ENCODE measurements at places on chromosomes 11 and 22.

DNA sequence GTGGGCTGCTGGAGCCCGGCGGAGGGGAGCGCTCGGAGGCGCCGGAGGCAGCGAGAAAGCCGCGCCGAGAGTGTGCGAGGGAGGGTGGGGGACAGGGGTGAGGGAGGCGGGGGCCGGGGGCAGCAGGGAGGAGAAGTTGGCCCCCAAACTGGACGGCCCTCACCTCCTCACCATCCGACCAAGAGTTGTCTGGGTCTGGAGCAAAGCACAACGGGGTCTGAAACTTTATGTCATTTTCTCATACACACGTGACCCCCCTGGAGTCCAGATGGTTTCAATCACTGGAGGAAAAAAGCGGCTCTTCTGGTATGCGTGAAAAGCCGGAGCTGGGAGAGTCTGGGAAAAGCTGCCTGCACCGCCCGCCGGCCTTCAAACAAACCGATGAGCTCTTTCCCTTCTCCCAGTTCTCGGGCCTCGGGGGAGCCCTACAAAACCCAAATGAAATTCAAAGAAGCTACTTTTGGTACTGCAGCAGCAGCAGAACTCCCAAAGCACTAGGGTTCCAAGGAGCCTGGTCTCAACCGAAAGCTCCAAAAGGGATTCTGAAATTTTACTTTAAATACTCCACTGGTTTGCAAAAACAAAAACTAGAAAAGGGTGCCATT, 39.7 kb upstream of the AKIP1 start:
- DNase-seq, result no peak

DNA sequence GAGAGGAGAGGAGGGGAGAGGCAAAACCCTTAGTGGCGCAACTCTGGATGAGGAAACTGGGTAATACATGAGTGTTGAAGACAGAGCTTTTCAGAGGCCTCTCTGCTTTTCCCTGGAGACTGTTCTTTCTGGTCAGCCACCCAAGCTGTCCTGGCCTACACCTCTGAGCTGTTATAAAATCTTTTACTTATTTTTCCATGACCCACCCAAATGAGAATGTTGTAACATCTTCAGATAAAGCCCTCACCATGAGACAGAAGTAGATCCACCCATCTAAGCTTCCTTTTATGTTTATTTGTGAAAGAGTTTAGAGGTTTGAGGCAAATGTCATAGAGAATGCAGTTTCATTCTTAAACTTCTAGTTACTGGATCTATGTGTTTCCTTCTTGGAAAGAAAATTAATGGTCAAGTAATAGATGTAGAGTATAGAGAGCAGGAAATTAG, 20.3 kb upstream of the APLP2 start:
- DNase-seq, result no peak

GRCh38 chr11:73147771-73148681, 5.9 kb upstream of the FCHSD2 start:
- no peak for DNase-seq

- DNase-seq, result no peak
Measured at GRCh38 chr22:43860126-43860525, 2.2 kb downstream of the SULT4A1 start.

- no peak for DNase-seq
Measured at GRCh38 chr11:112538534-112539280, 278.0 kb upstream of the PLET1 start.

GRCh38 chr11:113862435-113862834, 12.9 kb downstream of the USP28 start:
- DNase-seq, result no peak

GRCh38 chr22:22021162-22021750, 38.7 kb upstream of the TOP3B start:
- DNase-seq, result no peak

DNA sequence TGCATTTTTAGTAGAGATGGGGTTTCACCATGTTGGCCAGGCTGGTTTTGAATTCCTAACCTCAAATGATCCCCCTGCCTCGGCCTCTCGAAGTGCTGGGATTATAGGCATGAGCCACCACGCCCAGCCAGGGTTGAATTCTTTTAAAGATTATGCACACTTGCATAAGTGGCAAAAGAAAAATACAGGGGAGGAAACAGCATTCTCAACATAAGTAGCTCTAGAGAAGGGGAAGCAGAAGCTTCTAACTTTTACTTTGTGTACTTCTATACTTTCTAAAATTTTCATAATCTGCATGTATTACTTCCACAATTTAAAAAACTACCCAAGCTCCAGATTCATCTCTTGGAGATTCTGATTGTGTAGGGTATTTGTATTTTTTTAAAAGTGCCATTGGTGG, 108.0 kb downstream of the SLC1A2 start:
- no peak for DNase-seq

GRCh38 chr11:104319396-104319795, 155.4 kb upstream of the PDGFD start:
- DNase-seq, result no peak

DNA sequence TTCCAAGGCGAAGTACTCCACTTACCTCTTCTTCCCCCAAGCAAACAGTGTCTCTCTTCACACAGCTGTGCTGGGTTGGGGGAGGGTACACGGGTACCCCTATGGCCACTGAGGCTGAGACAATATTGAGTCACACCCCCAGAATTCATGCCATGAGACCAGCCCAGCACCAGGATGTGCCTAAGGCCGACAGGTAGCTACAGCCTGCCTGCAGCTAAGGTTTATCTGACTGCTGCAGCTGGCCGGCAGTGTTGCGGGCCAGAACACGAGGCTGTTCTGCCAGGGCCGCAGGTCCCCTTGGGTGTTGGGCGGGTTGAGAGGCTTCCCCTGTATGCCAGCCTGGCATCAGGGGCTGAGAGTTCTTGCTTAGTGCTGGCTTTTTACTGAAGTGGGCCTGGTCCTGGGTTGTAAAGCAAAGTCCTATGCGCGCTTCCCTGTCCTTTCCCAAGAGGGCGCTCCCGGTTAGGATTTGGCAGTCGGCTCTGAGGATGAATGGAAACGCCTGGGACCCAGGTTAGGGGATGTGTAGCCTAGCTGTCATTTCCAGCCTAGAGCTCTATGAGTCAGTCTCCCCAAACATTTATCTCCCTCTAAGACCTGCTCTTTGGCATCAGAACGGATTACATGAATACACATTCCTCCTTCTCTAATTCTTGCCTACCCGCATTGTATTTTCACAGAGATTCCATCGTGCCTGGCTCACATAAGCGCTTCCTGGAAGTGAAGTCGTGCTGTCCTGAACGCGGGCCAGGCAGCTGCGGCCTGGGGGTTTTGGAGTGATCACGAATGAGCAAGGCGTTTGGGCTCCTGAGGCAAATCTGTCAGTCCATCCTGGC, 7.1 kb downstream of the USP18 start:
- DNase-seq, result no peak

DNA sequence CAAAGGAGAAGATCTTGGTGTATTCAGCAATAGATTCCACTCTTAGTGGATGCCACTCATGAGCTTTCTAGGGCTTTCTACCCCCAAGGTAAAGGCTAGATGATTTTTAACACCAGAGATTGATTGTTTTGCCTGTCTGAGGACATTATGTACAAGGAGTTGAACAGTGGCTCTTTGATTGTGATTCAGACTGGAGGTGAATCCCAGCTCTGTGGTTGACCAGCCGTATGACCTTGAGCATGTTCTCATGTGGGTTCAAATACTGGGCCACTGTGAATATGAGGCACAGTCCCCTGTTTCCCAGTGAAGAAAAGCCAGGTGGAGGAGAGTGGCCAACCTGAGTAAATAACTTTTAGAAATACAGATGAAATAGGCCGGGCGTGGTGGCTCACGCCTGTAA, 24.0 kb upstream of the PARVB start:
- DNase-seq, result no peak

GRCh38 chr11:113789675-113790320, 10.2 kb downstream of the CLDN25 start:
- no peak for DNase-seq

DNA sequence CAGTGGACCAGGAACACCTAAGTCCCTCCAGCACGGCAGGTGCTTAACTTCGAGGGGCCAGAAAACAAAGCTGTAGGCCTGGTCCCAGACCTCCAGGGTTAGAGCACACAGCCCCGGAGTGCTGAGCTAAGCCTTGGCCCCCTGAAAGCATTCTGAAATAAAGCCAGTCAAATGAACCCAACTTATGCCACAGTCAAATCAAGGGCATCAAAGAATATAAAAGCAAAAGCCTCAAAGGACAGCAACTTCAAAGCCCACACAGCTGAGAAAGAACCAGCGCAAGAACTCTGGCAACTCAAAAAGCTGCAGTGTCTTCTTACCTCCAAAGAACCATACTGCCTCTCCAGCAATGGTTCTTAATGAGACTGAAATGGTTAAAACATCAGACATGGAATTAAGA, 39.1 kb downstream of the TMEM123 start:
- no peak for DNase-seq

DNA sequence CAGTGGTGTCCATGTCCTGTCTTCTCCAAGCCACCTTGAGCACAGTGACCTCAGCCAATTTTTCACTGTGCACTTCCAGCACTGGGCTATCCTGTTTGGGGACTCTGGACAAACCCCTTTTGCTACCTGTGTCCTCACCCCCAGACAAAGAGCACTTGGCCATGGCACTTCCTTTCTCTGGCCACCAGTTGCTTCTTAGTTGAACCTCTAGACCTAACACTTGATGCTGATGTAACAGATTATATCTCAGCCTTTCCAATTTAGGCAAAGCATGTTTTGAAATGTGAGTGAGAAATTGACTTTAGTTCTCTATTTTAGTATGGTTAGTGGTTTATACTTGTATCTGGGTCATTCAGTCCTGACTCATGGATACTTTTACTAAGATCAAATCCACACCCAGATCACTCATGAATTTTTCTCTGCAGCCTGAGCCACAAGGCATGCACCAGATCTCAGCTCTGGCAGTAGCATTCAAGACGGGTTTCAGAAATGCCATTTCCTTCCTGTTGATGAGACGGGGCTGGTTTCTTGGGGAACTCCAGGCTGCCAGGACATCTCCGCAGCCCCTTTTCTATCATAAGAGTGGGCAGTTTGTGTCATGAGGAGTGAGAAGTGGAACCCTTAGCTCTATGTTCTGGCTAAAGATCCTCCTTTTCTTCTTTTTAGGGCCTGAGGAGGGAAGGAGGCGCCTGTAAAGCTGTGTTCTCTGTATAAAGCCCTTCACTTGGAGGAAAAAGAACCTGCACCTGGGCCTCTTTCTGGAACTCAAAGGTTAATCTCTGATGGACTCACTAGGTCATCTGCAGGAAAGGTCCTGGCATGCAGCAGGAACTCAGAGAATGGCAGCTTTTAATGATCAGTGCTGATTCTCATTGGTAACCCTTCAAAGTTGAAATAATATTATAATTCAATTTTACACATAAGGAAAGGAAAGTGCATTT, 185.6 kb upstream of the TENM4 start:
- no peak for DNase-seq

DNA sequence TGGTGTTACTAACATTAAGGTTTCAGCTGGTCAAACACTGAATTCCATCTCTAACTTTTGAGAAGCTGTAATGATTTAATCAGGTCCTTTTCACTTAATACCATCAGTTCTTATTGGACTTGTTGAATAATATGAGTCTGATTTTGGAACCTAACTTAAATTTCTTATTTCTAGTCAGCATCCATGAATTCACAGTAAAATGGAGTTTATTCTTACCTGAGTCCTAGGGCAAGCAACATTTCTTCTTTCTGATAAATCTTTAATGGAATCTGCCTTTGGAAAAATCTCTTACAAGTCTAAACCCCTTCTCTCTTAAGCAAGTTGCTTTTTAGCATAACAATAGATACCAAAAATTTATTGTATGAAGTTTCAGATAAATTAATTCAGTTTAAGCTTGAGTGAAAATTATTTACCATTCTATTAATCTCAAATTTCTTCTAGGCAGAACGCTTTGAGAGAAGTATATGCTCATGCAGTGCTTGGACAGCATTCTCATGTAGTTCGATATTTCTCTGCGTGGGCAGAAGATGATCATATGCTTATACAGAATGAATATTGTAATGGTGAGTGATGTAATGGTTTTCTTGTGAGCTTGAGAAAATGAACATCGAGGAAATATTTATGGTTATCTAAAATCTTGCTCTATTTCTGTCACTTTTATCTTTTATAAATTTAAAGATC, 3.4 kb downstream of the WEE1 start:
- no peak for DNase-seq

GRCh38 chr22:44952863-44953746, 56.7 kb downstream of the PHF21B start:
- DNase-seq, result no peak

- no peak for DNase-seq
Measured at GRCh38 chr11:3119141-3119821, 45.8 kb downstream of the OSBPL5 start.

GRCh38 chr22:18976197-18976751, 40.2 kb upstream of the PRODH start:
- DNase-seq, result no peak

DNA sequence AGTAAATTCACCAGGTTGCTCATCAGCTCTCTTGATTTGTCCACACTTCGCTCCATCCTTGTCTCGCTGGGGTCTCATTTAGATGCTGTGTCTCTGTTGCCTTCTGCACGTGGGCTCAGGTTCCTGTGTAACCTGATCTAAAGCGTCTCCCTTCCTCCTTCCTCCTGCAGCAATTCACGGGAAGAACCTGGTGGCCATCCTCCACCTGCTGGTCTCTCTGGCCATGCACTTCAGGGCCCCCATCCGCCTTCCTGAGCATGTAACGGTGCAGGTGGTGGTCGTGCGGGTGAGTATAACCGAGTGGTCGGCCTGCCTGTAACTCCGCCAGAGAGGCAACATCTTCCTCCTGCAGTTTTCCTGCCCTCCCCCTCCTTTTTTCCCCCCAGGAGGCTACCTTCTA, 48.0 kb upstream of the PARVG start:
- DNase-seq, result no peak

GRCh38 chr11:14593671-14594070, 49.9 kb upstream of the PDE3B start:
- no peak for DNase-seq

GRCh38 chr22:45201678-45202332, 38.1 kb downstream of the NUP50 start:
- no peak for DNase-seq

DNA sequence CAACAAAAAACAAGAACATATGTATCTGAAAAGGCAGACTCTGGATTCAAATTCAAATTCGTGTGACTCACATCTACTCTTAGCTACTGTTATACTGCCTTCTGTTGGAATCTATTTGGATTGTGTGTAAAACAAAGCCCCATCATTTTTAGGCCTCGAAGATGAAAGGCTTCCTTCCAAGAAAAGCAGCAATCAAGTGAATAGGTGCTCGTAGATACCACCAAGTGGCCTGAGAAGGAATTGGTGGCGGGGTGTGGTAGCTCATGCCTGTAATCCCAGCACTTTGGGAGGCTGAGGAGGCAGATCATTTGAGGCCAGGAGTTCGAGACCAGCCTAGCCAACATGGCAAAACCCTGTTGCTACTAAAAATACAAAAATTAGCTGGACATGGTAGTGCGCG, 4.2 kb downstream of the GRAMD1B start:
- DNase-seq, result no peak

GRCh38 chr11:116693593-116694348, 79.0 kb downstream of the BUD13 start:
- DNase-seq, result no peak

DNA sequence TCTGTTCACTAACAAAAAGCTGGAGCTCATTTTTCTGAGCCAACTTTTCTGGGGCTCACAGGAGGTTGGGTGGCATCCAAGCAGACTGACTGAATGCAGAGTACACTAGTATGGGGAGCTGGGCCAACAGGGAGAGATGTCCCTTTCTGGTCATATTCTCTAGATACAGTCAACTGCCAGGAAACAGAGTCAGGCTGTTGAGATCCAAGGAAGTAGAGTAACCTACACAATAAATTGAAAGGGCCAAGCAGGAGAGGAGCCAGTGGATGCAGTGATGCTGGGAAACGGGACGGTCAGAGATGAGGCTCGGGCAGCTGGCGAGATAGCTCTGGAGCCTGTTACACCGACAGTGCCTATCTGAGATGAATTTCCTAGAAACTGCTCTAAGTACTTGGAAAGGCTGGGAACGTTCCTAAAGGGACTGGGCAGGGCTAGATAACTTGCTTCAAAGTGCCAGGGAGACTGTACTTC, 71.1 kb downstream of the LARGE2 start:
- no peak for DNase-seq
